ENCODE measurements at places on chromosomes 2 and 18.

GRCh38 chr18:13019301-13019700, 28.1 kb downstream of the CEP192 start:
- no peak for DNase-seq

DNA sequence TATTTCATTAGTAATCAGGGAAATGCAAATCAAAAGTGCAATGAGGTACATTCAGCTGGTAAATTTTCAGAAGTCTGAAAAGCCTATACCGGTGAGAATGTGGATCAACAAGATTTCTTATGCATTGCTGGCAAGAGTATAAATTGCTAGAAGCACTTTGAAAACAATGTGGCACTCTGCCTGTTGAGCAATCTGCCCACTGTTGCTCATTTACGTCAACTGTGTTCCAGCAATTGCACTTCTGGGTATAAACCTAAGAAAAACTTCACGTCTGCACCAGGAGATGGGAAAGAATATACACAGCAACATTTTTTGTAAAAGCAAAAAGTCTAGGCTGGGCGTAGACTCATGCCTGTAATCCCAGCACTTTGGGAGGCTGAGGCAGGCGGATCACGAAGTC, 40.8 kb downstream of the MTERF4 start:
- no peak for DNase-seq

- DNase-seq: no peak
These were observed 148.8 kb downstream of the HRH4 start for GRCh38 chr18:24609254-24609653.

DNA sequence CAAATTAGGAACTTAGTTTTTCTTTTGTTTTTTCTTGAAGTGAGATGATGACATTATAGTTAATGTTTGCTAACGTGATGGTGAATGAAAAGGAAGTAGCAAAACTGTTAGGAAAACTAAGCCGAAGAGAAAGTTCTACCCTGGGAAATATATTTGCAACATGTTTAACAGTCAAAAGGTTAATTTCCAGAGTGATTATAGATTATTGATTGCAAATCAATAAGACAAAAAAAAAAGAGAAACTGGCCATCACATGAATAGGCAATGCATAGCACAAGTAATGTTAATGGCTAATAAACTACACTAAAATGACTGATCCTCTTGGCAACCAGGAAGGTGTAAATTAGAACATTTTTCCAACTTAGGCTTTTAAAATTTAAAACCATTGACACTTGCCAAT, 26.0 kb upstream of the AMMECR1L start:
- peak; percentile 50 for DNase-seq

DNA sequence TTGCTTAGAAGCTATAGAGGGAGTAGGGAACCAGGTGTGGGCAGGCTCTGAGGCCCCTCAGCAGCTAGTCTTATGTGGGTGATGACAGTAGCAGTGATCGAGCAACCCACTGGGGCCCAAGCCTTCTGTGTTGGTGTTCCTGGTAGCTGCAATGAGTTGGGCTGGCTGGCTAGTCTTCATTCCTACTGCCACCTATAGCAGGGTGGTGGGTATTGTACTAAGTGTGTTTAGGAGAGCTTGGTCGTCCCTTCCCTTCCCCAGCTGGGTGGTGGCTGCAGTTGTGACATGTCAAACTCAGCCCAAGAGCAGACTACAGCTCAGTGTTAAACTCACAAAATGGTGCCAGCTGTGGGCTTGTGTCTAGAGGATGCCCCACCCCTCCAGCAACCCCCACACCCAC, 486.1 kb upstream of the UBE2E3 start:
- DNase-seq: no peak

- DNase-seq: peak; percentile 96
These were observed 42.5 kb downstream of the LRRC30 start for GRCh38 chr18:7273301-7273921.

GRCh38 chr2:175620106-175620505, 382.0 kb downstream of the LNPK start:
- DNase-seq: no peak

GRCh38 chr2:168890006-168890782, at the start of gene SPC25:
SPC25 (minus strand) TSS chr2:168890430; CDS start chr2:168889519, 911 bp downstream.
- peak; percentile 91 for DNase-seq

DNA sequence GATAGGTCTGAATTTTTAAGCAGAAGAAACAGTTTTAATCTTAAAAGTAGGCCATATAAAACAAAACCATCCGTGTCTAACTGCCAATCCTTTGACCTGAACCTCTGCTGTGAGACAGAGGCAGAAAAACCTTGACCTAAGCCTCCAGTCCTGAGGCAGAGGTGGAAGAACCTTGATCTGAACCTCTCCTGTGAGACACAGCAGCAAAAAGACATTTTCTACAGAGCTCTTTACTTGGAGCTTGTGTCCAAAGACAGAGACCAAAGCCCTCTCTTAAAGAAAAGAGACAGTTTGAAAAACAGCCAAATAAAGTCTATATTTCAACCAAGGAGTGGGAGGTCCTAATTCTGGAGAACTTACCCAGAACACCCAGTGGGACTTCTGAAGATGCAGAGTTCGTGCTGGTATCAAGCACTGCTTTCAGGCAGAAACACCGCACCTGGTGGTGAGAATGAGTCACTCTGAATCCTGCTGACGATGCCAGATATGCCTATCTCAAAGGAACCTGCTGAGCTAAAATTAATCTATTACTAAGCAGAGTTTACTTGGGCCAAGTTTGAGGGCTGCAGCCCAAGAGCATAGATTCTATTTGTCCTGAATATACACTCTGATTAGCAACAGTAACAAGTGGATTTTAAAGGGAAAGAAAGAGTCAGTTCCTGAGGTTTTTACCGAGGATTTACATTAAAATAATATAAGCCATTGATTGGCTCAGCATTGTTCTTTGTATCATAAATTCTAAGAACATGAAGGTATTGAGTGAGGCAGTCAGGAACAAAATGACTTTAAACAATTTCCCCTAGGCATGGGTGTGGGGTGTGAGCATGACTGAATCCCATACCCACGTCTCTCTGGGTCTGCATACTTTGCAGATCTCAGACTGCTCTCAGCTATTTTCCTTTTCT, 806.4 kb downstream of the TRIB2 start:
- no peak for DNase-seq
